ENCODE measurements at places on chromosomes 1 and 21.

DNA sequence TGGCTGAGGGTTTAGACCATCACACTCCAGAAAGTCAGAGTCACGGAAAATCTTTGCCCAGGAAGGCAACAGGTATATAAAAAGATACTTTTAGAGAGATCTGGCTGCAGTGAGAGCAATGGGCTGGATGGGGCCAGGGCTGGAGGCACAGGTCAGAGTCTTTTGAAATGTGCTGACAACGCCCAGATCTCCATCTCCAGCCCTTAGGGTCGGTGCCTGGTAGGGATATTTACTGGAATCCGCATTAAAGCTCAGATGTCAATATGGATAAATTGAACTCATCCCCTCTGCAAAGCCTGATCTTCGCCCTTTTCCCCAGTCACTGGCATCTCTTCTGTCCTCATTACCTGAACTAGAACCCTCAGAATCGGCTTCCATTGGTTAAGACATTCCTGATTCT is 82.2 kb downstream of the BCAR3 start:
- DNase-seq = no peak

- DNase-seq = no peak
Measured at GRCh38 chr1:94862718-94863117, 42.6 kb downstream of the SLC44A3 start.

- DNase-seq = no peak
Measured at GRCh38 chr21:36079671-36080070, 9.8 kb downstream of the CBR1 start.

- DNase-seq = no peak
Measured at GRCh38 chr1:87045761-87046304, 131.4 kb downstream of the HS2ST1 start.

DNA sequence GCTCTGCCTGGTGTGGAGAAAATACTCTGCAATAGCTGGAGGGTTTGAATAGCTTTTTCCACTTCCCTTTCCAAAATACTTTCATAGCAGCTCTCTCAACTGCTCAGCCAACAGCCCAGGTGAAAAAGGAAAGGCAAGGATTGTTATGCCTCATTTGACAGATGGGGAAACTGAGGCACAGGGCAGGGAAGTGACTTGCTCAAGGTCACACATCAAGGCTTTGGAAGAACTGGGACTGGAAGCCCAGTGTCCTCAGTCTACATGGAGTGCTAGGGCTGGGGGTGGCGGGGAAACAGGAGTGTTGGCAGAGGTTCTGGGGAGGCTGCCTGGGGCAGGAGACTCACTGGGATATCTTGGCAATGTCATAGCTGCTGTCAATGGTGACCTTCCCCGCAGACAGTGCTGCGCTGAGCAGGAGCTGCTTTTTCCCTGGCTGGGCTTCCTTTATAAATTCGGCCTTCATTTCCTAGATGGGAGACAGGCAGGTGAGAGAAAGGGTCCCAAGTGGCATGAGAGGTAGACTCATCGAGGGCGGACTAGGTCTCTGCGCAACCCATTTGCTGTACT is 4.0 kb downstream of the CHI3L1 start:
- no peak for DNase-seq

DNA sequence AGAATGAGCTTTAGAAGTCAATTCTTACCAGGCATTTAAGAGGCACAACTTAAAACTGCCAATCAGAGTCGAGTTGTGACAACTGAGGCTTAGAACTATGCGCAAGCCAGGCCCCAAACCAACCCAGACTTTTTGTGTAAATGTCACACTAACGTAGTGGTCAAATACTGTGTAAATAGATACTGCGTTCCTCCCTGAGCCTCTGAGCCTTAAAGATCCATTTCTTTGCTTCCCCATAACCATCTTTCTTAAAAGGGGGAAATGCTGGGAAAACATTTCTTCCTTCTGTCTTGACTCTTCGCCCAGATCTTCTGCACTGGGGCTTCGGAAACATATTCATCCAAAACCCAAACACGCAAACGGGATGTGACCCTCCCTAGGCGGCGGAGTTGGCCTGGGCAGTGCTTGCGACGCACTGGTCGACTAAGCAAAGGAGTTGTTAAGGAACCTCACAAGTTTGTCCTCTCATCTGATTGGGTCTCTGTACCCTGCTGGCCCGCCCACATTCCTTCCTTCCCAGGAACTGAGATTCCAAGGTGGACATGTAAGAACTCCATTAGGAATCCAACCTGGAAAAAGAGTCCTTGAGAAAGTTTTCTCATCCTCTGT is 2.6 kb downstream of the ADAMTS5 start:
- no peak for DNase-seq

DNA sequence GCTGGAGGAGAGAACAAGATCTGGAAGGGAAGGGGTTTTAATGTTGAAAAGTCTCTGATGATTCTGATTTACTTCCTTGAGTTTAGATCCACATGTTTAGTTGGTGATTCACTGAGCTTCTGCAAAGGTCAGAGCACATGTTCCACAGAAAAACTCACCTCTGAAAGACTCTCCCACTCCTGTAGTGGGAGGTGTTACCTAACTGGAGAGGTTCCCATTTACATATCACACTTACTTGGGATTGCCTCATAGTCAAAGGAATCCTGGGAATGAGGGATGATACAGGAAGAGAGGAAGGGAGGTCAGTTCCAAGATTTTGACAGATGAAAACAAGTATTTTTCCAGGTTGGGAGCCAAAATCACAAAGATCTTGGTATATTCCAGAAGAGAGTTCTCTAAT is 2.7 kb upstream of the NTNG1 start:
- DNase-seq = no peak

- no peak for DNase-seq
Measured at GRCh38 chr1:84726593-84727499, 36.6 kb upstream of the SSX2IP start.

GRCh38 chr1:28507247-28507645 is 1.4 kb downstream of the RCC1 start:
- DNase-seq = no peak

- DNase-seq = no peak
Measured at GRCh38 chr1:245085508-245086095, 69.2 kb upstream of the KIF26B start.

DNA sequence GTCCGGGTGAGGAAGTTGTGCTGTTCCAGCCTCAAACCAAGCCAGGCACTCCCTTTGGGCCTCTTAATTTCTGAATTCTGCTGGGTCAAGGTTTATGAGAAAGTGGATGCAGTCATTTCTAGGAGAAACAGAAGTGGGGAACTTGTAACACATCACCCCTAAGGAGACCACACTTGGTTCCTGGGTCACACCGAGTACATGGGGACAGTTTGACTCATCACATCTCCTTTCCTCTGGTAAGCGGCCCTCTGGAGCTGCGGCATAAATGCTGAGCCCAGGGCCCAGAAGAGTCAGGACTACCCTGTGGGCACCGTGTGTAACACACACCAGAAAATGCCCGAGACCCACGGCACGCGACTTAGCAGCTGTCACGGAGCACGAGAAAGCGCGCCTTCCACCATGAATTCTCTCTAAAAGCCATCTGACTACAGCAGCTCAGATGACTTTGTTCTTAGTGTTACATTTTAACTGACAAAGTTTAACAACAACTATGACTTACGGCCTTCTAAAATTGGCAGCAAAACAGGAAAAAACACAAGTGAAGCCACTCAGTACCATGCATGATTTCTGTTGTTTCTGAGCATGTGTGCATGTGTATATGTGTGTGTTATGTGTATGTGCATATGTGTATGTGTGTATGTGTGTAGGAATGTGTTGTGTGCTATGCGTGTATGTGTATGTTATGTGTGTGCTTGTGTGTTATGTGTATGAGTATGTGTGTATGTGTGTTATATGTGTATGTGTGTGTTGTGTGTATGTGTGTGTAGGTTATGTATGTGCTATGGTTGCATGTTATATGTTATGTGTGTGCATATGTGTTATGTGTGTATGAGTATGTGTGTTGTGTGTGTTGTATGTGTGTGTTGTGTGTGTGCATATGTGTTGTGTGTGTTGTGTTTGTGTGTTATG is 50.8 kb downstream of the TOMM20 start:
- DNase-seq = no peak

DNA sequence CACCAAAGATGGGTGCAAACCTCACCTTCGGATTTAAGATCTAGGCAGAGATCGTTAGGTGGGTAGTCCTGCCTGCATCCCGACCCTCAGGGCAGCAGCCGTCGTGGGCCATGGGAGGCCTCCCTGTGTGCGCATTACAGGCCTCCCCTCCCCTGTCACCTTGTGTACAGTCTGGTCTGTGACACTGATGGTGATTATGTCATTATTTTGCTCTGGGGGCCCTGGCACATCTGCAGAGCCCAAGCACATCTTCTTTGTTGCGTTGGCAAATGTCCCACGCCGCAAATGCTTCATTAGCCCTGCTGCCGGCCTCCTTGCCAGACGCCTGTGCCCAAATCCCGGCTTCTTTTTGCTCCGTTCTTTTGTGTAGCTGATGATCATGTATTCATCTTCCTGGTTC is 31.7 kb downstream of the PROX1 start:
- peak; percentile 45 for DNase-seq

DNA sequence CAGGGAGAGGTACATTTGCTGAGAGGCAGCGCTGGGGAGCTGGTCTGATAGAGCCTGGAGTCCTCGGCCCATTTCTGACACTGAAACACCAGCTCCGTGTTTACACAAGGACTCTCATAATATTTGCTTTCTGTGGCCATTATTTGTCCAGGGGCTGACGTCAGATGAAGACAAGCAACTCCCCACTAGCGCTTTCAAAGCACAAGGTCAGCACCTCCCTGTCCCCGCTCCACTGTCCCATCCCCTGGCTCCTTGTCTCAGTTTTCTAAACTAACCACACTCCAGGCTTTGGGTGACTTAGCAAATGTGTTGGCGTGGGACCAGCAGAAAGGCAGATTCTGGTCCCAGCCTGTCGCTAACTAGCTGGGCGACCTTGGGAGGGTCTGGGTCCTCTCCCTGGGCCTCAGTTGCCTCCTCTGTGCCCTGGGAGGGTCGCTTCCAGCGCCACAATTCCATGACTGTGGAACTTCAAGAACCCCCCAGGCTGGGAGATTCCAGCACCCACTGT is 37.4 kb upstream of the ZBTB40 start:
- peak; percentile 93 for DNase-seq

GRCh38 chr1:52454127-52454526 is 49.7 kb downstream of the PRPF38A start:
- no peak for DNase-seq

GRCh38 chr1:33088119-33088906 is 7.4 kb downstream of the AZIN2 start:
- DNase-seq = no peak

DNA sequence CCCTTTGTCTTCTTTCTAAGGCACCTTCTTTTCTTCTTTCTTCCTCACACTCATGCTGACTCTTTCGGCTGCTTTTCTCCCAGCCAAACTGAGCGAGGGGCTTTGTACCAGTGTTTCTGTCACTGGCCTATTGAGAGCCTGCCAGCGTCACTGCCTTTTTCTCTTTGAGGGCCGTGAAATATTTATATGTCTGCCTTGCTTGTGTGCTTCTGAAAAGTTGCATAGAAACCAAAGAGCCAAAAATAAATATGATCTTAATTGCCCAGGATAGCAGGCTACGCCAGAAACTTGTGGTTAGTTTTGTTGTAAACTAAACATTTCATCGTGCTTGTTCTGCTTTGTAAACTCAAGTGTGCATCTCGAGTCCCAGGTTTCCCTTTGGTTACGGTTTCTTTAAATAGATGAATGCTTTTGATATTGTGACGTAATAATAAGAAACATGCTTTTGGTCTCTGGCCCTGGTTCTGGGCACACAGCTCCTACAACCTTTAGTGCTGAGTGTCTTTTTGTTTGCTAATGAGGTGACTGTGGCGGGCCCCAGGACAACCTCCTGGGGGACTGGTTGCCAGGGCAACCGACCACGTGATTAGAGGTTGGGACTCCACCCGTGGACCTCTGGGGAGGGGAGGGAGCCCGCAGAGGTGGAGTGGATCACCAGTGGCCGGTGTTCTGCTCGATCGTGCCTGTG is 10.8 kb downstream of the SLC37A1 start:
- peak; percentile 91 for DNase-seq

DNA sequence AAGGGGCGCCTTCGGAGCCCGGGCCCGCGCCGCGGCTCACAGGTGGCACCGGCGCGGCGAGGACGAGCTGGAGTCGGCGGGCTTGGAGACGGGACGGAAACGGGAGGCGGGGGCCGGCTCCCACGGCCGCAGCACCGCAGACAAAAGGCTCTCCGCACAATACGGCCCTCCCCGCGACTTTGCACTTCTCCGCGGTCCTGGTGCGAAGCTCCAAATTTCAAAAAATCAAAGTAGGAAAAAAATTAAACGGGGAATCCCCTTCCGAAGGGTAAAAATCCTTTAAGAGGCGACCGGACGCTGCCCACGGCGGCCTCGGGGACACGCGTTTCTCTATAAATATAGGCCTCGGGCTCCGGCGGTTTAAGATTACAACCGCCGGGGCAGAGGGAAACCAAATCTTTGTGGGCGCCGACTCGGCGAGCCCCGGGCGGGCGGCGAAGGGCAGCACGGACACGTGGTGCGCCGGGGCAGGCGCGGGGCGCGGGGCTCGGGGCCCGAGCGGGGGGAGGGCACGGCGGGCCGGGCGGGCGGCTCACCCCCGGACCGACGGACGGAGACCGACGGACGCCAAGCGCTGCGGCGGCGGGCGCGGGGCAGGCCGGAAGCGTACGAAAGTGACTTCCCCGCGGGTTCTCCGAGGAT is 453 bp downstream of the PABPC4 start:
- peak; percentile 87 for DNase-seq

- DNase-seq = no peak
Measured at GRCh38 chr1:65541161-65541560, 120.7 kb downstream of the LEPR start.
